Fibroblast of skin of back (primary cell): ENCODE measurements at places on chromosomes 16 and 17.

DNA sequence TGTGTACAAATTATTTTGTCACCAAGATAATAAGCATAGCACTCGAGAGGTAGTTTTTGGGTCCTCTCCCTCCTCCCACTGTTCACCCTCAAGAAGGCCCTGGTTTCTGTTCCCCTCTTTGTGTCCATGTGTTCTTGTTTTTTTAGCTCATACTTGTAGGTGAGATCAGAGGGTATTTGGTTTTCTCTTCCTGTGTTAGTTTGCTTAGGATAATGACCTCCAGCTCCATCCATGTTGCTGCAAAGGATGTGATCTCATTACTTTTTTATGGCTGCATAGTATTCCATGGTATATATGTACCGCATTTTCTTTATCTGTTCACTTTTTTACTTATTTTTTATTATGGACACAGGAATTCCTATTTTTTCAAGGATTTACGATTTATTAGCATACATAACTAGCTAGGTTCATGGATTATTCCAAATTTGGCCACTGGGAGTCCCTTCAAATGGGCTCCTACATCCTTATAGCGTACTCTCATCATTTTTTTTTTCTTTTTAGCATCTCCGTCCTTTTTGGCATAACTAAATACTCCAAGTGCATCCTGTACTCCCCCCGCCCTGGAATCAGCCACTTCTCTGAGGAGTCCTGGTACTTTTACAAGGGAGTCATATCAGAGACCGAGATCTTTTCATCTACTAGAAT is 7.3 kb downstream of the TADA2A start:
- DNase-seq = no peak

GRCh38 chr17:65027305-65027704 is 29.2 kb downstream of the GNA13 start:
- peak; percentile 70 for DNase-seq

GRCh38 chr16:69754143-69754468 is 620 bp downstream of the NOB1 start:
- DNase-seq = no peak

GRCh38 chr16:79336437-79337229 is 263.9 kb downstream of the MAF start:
- DNase-seq = no peak

GRCh38 chr16:70598937-70599503 is 47.3 kb upstream of the IL34 start:
- no peak for DNase-seq

GRCh38 chr17:32123782-32124181 is 18.5 kb upstream of the RHOT1 start:
- DNase-seq = peak; percentile 40

DNA sequence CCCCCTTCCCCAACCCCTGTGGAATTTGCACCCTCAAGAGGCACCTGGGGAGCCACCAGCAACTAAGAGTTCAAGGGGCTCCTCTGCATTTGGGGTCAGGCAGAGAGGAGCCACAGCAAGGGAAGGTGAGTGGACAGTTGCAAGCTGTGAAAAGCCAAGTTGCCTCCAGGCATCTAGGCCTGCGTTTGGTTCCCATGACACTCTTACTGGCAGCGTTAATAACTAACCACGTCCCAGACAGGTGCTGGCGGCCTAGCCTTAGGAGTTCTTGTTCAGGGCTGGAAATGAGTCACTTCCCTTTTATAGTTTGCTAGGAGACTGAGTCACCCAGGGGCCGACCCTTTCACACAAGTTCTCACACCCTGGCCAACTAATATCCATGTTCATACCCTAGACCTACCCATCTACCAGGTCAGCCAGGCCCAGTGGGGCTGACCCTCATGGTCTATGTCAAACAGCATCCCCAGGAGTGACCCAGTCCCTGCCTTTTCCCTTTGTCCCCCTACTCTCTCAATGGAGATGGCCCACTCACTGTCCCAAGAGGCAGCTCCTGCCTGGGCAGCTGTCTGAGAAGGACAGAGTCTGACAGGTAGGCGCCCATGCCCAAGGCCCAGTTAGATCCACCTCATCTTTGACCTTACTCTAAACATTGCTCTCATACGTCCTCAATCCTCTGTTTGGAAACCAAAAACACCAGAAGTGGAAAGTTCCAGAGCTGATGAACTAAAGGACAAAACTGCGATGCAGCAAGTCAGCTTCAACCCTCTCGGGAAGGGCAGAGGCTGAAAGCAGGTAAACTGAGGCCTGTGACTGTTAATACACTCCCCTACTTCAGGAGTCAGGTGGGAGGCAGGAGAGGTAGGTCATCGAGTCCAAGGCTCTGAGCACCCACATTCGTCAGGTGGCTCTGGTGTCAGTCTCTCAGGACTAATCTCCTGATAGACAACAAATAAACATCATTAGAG is 300.6 kb downstream of the SOX9 start:
- peak; percentile 93 for DNase-seq

DNA sequence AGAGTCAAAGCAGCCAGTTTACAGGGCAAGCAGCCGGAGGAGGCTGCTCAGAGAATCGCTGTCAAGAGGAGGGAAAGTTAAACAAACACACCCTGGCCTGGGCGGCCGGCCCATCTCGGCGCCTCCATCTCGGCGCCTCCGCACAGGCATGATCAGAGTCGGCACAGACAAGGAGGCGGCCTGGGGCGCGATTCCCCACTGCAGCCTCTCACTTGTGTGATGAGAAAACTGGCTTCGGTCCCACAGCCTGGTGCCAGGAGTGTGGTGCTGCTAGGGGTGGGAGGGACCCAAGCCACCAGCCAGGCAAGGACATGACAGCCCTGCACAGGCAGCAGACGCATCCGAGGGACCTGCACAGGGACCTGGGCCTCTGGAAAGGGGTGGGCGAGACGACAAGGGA is 17.7 kb downstream of the SLC38A10 start:
- DNase-seq = no peak

- no peak for DNase-seq
Observed at GRCh38 chr16:89688395-89688794, 1.9 kb downstream of the CDK10 start.

DNA sequence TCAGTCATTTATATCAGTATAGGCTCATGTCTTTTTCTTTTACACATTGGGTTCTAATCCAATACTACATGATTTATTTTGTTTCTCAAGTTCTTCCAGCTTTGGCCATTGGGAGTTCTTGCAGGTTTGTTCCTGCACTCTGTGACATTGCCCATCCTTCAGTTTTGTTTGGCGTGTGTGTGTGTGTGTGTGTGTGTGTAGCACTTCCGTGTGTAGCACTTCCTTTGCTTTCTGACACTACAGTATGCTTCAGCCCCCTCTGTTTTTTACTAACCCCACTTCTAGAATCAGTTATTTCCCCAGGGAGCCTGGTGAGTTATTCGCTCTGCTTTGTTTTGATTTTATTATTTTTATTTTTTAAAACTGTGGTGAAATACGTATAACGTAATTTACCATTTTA is 75.6 kb upstream of the LGALS9 start:
- no peak for DNase-seq

- DNase-seq = no peak
Observed at GRCh38 chr16:75550211-75550662, 5.8 kb downstream of the TMEM231 start.

GRCh38 chr17:50844117-50844700 is 8.8 kb downstream of the WFIKKN2 start:
- DNase-seq = no peak

- DNase-seq = no peak
Observed at GRCh38 chr16:56632156-56632847, at the start of gene MT1M. Gene MT1M (plus strand): TSS chr16:56632659. CDS start chr16:56632732, 73 bp downstream.
